ENCODE measurements at places on chromosomes 3 and 15.
A peak's percentile ranks its signal among the peaks of the same experiment; 100 is the strongest.

DNA sequence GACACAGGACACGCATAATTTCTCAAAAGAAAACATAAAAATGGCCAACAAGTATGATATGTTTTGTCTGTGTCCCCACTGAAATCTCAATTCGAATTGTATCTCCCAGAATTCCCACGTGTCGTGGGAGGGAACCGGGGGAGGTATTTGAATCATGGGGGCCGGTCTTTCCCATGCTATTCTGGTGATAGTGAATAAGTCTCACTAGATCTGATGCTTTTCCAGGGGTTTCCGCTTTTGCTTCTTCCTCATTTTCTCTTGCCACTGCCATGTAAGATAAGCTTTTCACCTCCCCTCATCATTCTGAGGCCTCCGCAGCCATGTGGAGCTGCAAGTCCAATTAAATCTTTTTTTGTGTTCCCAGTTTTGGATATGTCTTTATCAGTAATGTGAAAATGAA lies 12.1 kb upstream of the POU1F1 start:
- H3K4me1 ChIP-seq: no peaks in the 10 kb centered on the region
- no peak overlapping the region for H3K27ac ChIP-seq
- no peak overlapping the region for H3K4me3 ChIP-seq

DNA sequence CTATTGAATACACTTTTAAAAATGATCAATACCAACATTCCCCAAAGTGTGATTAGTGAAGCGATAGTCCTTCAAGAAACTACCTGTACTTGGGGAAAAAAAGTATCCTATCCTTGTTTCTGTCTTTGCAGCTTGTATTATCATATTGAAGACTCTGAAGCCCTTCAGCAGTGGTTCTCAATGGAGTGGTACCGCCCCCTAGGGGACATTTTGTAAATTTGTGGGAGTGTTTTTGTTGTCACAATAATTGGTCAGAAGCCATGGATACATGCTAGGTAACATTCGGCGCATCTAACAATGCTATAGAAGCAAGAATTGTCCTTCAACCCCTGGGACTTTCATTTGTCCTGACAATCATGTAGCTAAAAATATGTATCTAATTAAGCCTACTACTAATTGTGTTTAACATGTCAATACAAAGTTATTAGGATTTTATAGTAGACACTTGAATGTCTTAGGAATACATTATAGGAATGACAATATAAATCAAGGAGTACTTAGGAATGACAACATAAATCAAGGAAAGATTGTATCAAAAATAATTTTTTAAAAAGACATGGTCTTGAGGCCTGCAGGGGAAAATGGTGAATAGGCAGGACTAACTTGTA lies 53.7 kb downstream of the NMD3 start:
- DNase-seq: peak; percentile 41
- peaks cover 29% of the 10 kb centered on the region for H3K36me3 ChIP-seq
- no peak overlapping the region for H3K4me3 ChIP-seq
- peaks cover 5% of the 10 kb centered on the region for H3K27me3 ChIP-seq

DNA sequence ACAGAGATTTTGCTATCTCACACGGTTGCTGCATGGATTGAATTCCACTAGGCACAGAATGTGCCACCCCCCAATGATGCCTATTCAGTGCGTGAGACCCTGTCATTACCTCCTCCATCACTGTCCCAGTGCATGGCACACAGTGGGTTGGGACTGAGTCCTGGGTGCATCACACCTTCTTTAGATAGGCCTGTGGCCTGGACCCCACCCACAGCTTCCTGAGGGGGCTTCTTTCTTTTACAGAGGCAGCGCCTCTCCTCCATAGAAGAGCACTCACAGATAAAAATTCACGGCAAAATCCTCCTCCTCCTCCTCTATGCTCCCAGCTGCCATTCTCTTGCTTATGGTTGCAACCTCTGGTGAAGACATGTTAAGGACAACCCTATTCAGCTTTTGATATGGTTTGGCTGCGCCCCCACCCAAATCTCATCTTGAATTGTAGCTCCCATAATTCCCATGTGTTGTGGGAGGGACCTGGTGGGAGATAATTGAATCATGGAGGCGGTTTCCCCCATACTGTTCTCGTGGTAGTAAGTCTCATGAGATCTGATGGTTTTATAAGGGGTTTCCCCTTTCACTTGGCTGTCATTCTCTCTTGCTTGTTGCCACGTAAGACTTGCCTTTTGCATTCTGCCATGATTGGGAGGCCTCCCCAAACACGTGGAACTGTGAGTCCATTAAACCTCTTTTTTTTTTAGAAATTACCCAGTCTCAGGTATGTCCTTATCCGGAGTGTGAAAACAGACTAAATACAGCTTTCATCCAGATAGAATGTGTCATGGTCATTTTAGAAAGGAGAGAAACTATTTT lies 147.6 kb downstream of the KLF13 start:
- H3K27ac ChIP-seq: peak overlapping the region; percentile 91
- peak overlapping the region; percentile 74 for H3K4me3 ChIP-seq
- H3K36me3 ChIP-seq: peaks cover 6% of the 10 kb centered on the region
- H3K4me1 ChIP-seq: peaks cover 58% of the 10 kb centered on the region
- no peak for DNase-seq
- no peaks in the 10 kb centered on the region for H3K27me3 ChIP-seq

DNA sequence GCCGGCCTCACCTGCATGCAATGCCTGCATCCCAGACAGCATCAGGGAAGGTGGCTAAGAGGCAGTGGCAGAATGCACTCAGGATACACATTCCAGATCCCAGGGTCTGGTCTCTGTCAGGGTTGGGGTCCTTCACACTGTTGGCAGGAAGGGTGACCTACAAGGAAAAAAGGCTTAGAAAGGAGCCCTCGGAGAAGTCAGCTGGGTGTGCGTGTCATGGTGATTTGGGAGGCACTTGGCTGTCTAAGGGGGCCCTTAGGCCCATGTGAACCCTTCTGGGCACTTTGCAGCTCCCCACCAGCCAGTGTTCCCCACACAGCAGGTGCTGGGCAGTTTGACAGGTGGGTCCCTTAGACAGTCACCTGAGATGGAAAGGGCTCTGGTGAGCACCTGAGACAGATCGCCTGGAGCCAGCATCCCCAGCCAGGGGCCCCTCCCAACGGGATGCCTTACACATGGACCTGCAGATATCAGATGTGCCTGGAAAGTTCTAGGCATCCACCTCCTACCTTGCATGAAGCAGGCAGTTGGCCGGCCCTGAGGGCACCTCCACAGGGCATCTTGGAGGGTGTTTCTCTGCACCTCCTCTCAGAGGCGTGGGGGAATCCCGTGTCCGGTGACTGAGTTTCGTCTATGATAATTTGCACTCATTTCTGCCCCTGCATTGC lies 131.6 kb downstream of the LRRK1 start:
- H3K27me3 ChIP-seq: no peaks in the 10 kb centered on the region
- H3K4me3 ChIP-seq: no peak overlapping the region
- no peaks in the 10 kb centered on the region for H3K4me1 ChIP-seq
- H3K36me3 ChIP-seq: no peaks in the 10 kb centered on the region
- no peak for DNase-seq
- no peak overlapping the region for H3K27ac ChIP-seq

DNA sequence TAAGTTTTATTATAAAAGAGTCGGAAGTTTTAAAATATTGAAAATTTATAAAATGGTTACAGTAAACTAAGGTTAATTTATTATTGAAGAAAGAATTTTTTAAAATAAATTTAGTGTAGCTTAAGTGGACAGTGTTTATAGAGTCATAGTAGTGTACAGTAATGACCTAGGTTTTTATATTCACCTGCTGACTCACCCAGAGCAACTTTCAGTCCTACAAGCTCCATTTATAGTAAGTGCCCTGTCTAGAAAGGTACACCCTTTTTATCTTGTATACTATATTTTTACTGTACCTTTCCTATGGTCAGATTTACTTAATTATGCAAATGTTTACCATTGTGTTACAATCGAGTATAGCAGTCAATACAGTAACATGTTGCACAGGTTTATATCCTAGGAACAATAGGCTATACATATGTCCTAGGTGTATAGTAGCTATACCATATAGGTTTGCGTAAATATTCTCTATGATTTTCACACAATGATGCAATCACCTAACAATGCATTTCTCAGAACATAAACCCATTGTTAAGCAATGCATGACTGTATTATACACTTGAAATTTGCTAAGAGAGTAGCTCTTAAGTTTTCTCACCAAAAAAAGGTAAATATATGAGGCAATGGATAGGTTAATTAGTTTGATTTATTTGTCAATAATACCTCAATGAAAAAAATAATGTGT lies 106.9 kb upstream of the CD96 start:
- no peak for DNase-seq
- H3K27ac ChIP-seq: no peak overlapping the region
- H3K27me3 ChIP-seq: peaks cover 2% of the 10 kb centered on the region
- no peaks in the 10 kb centered on the region for H3K36me3 ChIP-seq
- H3K4me3 ChIP-seq: no peak overlapping the region

DNA sequence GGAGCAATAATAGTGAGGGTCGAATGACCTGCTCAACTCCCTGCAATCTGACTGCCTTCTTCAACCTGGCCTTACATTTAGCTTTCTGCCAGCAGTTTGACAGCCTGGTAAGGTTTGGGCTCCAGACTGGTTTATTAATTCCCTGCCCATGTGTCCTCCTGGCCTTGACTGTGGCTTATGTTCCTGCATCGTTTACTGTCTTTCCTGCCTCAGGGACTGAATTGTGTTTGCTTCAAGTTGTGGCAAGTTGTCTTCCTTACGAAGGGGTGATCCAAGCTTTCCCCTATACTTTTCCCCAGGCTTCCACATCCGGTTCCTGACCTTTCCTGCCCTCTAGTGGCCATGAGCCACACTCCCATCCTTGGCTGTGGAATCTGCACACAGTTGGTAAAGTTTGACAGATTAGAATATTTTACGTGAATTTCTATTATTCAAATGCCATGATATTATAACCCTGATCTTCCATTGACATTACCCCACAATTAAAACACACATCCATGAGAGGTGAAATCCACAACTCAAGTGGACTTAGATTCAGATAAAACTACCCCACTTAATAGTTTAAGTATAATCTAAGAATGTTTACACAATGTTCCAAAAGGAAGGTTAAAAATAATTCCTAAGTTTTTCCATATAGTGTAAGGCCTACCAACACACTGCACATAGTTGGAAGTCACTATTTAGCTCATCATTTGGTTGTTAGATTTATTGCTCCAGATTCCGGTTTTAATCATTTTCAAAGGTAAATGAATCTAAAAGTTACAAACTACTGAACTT lies 95.7 kb downstream of the NEDD4 start:
- no peaks in the 10 kb centered on the region for H3K4me1 ChIP-seq
- no peak overlapping the region for H3K27ac ChIP-seq
- H3K4me3 ChIP-seq: no peak overlapping the region
- no peak for DNase-seq

Measured in immature natural killer cell (primary cell).